ENCODE measurements at places on chromosomes 2 and 18.

GRCh38 chr2:177429688-177430325 is 37.2 kb downstream of the AGPS start:
- H3K4me3 ChIP-seq: no peak overlapping the region
- DNase-seq: no peak
- no peaks in the 10 kb centered on the region for H3K36me3 ChIP-seq

DNA sequence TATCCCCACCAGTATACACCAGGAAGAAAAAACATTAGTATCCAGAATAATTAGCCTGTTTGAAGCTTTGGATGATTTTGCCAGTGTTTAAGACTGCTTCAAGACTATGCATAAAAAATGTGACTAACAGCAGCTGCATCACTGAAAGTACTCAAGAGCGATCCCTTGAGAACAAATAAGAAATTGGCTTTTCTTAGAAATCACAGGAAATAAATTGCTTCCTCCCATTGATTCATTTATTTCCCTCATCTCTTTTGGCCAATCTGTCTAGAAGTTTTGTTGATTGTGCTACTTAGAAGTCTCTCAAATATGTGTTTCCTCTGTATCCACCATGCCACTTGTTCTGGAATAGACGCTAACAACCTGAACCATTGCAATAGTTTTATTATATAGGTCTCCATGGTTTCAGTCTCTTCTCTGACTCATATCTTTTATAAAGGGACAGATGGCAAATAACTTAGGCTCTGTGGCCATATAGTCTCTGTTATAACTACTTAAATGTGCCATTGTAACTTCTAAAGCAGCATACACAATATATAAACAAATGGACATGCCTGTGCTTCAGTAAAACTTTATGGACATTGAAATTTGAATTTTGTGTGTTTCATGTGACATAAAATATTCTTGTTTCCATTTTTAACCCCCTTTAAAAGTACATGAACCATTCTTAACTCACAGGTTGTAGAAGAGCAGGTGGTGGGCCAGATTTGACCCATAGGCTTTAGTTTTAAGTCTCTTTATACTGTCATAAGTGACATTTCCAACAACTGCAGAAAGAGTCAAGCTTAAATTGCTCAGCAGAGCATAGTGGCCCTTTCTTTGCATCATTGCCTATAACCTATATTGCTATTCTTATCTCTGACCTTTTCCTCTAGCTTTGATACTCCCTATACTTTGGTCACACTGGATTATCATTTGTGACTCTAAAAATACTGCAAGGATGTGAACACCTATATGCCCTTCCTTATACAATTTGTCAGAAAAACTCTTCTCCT is 123.9 kb downstream of the MC4R start:
- no peak for DNase-seq
- H3K27ac ChIP-seq: no peak overlapping the region
- no peaks in the 10 kb centered on the region for H3K4me1 ChIP-seq
- no peaks in the 10 kb centered on the region for H3K36me3 ChIP-seq
- no peak overlapping the region for H3K4me3 ChIP-seq
- no peaks in the 10 kb centered on the region for H3K27me3 ChIP-seq

DNA sequence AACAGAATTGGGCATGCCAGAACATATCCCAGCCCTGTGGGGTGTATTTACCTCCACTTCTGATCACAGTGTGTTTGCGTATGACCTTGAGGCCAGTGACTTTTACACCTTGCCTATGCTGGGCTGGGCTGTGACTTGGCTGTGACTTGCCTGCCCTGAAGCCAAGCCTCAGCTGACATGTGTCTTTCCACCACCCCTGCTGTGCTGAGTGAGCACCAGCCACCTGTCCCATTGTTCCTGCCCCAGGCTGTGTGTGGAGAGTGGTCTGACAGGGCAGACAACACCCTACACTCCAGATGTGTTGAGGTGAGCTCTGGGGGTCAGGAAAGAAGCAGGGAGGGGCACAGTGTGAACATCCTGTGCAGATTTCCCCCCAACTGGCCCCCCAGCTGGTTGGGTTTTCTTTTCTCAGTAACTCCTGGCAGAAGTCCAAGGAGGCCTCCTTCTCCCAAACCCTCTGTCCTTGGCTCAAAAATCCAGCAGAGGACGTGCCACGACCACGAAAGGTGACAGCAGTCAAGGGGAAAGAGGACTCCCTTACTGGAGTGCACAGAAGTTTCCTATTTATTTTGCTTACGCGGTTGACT is 5.1 kb upstream of the STEAP3 start:
- no peak overlapping the region for H3K4me3 ChIP-seq
- H3K27me3 ChIP-seq: no peaks in the 10 kb centered on the region
- peak; percentile 68 for DNase-seq
- peaks cover 6% of the 10 kb centered on the region for H3K4me1 ChIP-seq

GRCh38 chr2:11509657-11510360 is 24.0 kb upstream of the GREB1 start:
- H3K27ac ChIP-seq: no peak overlapping the region
- H3K4me1 ChIP-seq: no peaks in the 10 kb centered on the region
- H3K36me3 ChIP-seq: no peaks in the 10 kb centered on the region
- no peaks in the 10 kb centered on the region for H3K27me3 ChIP-seq

GRCh38 chr2:50720697-50721315 is 311.1 kb downstream of the NRXN1 start:
- H3K27me3 ChIP-seq: no peaks in the 10 kb centered on the region
- no peak overlapping the region for H3K4me3 ChIP-seq
- H3K27ac ChIP-seq: no peak overlapping the region
- H3K36me3 ChIP-seq: no peaks in the 10 kb centered on the region
- H3K4me1 ChIP-seq: no peaks in the 10 kb centered on the region

Measured in left lung (tissue), 14 donors.